ENCODE measurements at places on chromosomes 16 and 17.

- DNase-seq, result no peak
Measured at GRCh38 chr16:50674831-50675230, 6.3 kb downstream of the SNX20 start.

- no peak for DNase-seq
Measured at GRCh38 chr17:78020717-78021108, 62.2 kb downstream of the TNRC6C start.

DNA sequence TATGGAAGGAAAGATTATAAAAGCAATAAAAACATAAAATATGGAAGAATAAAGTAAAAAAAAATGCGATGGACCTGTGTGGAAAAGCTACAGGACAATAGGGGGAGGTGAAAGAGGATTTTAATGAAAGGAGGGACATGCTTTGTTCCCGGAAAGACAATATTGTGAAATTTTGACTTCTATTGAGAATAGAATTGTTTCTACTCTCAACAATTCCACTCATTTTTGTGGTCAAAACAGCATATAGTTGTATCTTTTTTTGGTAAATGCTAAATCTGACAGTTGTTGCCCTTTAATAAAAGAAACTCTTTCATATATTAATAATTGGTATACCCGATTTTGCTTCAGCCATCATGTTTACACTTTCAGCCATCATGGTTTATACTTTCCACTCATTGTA, 22.9 kb upstream of the APPBP2 start:
- no peak for DNase-seq

DNA sequence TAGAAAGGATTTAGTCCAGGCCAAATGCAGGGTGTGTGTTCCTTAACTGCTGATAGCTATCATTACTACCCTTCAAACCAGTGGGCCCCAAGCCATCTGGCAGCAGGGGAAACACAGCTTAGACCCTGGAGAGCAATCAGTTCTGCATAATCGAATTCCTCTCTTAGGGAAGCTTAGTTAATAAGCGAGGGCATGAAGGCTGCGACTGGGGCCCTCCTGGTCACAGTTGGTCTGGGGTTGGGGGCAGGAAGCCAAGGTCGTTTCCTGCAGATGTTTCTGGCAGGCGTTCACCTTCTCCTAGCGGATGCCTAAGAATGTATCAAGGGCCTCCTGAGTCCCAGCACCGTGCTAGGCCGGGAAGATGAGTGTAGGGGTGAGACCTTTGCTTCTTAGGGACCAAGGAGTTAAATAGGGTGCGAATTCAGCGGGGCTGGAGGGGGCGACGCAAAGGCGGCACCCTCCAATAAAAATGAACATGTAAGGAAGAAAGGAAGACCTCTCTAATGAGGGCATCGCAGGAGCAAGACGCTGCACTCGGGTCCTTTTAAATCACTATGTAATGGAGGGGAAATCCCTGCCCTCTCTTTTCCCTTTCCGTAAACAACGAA, 16.5 kb upstream of the EEF2K start:
- DNase-seq, result no peak

GRCh38 chr17:59167571-59168001, 12.0 kb downstream of the PRR11 start:
- DNase-seq, result no peak

DNA sequence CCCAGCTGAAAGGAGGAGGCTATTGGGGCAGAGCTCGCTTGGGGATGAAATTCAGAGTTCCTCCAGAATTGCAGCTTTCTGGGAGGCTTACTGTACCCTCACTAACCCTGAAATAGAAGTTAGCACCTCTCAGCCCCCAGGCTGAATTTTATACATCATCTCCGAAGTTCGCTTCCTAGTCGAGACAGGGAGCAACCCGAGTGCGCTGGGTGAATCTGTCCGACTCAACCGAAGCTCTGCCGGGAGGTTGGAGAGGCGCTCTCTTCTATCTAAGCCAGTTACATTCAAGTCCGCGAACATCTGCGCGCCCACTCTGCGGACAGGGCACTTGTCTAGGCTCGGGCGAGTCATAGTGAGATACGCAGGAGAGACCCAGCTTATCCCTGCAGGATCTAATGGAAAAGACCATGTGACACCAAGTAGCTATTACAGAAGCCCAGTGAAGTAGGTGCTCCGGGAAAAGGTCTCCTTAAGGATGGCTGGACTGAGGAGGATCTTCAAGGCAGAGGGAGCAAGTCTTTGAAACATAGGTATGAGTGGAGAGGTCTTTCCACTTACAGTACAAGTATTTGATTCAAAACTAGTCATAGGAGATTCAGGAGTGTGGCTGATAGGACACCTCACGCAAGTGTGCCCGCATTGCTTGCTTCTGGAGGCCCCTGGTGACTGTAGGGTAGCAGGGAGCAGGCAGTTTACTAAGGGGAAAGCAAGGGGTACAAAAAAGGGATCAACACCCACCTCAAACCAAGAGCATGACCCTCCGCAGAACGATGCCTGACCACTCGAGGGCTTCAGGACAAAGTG, 646 bp upstream of the HES7 start:
- DNase-seq, result no peak

DNA sequence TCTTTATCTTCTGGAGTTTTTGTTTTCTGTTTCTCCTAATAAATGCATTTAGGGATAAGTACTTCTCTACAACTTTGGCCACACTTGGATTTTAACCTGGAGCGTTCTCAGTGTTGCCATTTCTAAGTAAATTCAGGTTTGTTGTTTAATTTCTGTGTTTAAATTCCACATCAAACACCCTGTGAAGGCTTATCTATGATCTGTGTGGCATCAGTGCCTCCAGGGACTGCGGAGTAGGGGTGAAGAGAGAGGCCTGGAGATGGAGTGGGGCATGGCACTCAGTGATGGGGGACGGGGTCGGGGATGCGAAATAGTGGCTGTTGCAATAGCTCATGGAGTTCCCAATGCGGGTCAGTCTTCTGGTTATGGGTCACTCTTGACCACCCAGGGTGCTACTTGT, 294.8 kb downstream of the HS3ST3B1 start:
- no peak for DNase-seq

- DNase-seq, result no peak
Measured at GRCh38 chr17:58822148-58823050, 66.7 kb downstream of the PPM1E start.

DNA sequence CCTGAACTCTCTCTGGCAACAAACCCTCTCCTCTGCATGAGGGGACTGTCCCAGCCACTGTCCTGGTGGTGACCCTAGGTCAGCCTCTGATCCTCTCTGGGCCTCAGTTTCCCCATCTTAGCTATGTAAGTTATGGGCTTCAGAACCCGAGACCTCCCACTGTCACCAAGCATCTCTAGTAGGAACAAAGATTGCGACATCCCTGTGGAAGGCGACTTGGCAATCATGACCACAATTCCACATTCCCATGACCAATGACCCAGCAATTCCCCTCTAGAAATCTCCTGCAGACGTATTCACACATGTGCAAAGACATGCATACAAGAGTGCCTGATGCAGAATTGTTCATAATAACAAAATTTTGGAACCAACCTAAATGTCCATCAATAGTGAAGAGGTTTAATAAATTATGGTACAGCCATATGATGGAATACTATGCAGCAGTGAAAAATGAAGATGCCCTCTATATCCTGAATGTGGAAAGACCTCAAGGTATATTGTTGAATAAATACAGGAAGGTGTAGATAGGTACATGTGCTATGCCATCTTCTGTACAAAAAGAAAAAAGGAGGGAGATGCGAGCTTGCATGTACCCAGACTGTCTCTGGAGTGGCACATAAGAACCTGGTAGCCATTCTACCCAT, 21.2 kb downstream of the CNGB1 start:
- DNase-seq, result no peak

GRCh38 chr17:41967141-41967920, 736 bp downstream of the CNP start:
- no peak for DNase-seq

GRCh38 chr17:32746280-32746679, 130.6 kb downstream of the MYO1D start:
- no peak for DNase-seq

GRCh38 chr16:73724503-73724902, 572.1 kb upstream of the PSMD7 start:
- no peak for DNase-seq

GRCh38 chr17:2436316-2436905, 35.6 kb upstream of the MNT start:
- no peak for DNase-seq

DNA sequence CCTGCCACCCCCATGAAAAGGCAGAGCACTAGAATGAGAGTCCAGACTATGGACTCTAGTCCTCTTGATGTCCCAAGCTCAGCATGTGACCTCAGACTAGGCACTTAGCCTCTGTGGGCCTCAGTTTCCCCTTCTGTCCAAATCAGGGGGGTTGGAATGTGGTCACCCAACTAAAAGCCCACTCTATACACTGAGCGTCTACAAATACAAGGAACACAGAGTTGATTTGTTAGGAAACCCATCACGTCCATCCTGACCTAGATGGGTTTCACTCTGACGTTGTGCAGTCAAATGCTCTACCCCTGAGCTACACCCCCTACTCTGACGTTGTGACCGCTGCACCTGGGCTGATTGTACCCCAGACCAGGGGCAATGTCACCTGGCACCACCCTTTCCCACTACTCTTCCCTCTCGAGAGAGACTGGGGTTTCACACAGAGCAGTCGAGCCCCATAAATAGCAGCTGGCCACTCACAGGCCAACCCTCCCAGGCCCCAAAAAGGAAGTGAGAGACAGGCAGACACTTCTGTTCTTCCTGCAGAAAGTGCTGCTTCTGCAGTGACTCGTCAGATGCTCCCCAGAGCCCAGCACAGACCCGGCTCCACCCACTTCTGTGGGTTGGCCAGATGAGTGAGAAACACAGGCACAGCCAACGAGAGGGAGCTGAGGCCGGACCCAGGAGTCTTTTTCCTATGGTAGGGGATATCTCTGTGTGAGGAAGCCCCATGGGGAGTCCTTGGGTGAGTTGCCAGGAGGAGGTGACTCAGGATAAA, 16.1 kb upstream of the TNFRSF13B start:
- peak; percentile 58 for DNase-seq
